Stimulated activated CD8-positive, alpha-beta memory T cell treated with anti-CD3 and anti-CD28 coated beads, Interleukin-4, amount 100 ng/mL, for 1 hour (primary cell): ENCODE measurements at places on chromosomes 2 and 18.

DNA sequence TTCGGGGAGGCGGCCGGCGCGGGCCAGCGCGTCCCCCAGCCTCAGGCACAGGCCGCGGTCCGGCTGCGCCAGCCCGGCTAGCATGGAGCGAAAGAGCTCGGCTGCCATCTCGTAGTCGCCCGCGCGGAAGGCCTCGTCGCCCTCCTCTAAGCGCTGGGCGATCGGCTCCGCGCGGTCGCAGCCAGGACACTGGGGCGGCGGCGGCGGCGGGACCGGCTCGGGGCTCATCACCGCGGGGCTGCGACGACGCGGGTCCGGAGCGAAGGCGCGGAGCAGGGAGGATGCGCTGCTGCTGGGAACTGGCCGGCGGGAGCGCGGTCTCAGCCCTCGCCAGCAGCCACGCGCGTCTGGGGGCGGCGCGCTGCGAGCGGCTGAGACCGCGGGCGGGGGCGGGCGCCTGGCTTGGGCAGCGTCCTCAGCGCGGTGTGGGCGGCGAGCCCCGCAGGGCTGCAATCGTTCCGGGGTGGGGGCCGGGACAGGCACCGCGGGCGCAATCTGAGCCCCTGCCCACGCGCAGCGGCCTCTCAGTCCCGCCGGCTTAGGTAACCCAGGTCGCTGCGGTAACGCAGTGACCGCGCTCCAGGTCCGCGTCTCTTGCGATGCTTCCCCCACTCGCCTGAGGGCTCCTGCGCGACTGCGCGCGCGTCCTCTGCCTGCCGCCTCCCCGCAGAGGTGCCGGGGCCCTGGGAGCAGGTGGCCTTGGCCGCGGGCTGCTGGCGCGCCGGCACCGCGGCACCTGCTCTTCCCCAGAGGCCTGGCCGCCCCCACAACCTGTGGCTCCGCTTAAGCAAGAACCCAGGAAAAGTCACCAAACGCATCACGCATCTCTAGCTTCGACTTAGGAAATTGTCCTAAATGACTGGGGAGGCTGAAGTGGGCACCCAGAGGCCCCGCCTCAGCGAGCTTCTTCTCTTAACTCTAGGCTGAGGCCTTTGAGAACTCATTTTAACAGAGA is at the start of gene LONRF2:
Gene LONRF2 (minus strand): TSS at position 636 of the 955 bp plus-strand sequence. CDS start 408 bp downstream, at position 228.
- DNase-seq, result no peak

- DNase-seq, result no peak
These were observed 154.3 kb downstream of the TTC32 start for GRCh38 chr2:19747310-19748072.

DNA sequence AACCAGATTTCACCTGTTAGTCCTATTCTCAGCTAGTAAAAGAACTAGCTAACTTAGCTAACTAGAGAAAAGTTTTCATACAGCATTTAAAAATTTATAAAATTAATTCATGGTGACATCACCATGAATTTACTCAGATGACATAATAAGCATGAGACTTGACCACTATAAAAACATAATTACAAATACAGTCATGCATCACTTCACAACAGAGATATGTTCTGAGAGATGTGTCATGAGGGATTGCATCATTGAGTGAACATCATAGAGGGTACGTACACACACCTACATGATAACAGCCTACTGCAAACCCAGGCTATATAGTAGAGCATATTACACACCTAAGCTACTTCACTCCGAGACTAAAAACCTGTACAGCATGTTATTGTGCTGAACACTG is 481.3 kb upstream of the CHAC2 start:
- no peak for DNase-seq

GRCh38 chr2:31256611-31257382 is 22.8 kb downstream of the EHD3 start:
- no peak for DNase-seq

GRCh38 chr2:97979904-97980303 is 15.8 kb downstream of the TMEM131 start:
- no peak for DNase-seq

GRCh38 chr2:119254601-119255080 is 31.0 kb downstream of the STEAP3 start:
- DNase-seq, result no peak

DNA sequence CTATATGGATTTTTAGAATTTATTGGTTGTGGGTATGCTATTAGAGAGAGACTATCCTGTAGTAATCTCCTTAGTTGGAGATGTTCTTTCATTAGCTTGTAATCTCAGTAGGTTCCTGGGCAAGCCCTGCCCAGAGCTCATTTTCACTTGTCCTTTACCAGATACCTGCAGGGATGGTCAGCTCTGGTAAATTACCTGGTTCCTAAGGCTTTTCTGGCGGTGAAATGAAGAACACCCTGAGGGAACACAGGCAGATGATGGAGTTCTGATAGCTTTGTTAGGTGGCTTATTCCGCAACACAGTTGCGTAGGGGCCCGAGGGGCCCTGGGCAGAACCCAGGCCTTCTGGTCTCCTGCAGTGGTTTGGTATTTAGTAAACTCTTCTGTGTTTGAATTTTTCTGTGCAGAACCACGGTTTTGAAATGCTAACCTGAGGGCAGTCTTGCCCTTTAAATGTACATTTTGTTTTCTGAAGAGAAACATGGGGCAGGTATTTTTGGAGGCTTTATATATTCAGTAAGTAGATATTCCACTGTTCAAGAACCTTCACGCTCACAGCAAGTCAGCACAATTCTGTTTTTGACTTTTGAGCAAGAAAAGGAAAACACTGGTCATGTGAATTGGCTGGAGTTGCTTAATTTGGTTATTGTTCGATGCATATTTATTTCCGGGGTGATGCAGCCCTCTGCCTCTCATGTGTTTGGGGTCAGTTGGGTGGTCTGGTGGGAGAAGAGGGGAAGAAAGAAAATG is 22.4 kb downstream of the ZNF532 start:
- no peak for DNase-seq

GRCh38 chr2:95275601-95276243 is 1.5 kb downstream of the PROM2 start:
- no peak for DNase-seq

DNA sequence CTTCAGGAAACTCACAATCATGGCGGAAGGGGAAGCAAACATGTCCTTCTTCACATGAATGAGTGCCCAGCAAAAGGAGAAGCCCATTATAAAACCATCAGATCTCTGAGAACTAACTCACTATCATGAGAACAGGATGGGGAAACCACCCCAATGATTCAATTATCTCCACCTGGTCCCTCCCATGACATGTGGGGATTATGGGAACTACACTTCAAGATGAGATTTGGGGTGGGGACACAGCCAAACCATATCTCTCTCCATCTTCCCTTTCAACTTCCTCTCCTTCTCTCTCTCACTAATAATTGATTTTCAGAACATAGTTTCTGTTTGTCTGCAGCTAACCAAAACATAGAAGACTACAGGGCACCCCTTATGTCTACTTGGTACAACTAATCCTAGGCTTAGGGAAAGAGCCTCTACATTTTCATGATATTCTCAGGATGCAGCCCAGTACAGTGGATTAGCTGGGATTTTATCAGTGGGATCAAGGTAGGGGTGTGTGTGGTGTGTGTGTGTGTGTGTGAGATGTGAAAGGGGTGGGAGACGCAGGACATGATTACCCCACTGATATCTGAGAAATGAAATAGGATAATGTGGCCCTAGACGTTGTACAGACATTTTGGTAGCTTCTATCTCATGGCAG is 2.8 kb upstream of the ATF2 start:
- no peak for DNase-seq
